ENCODE measurements at places on chromosomes 3 and 15.
A peak's percentile ranks its signal among the peaks of the same experiment; 100 is the strongest.

GRCh38 chr15:56699743-56700142, 33.6 kb downstream of the ZNF280D start:
- DNase-seq = no peak

- no peak for DNase-seq
These were observed 39.2 kb downstream of the ATP2B2 start for GRCh38 chr3:10466186-10466585.

DNA sequence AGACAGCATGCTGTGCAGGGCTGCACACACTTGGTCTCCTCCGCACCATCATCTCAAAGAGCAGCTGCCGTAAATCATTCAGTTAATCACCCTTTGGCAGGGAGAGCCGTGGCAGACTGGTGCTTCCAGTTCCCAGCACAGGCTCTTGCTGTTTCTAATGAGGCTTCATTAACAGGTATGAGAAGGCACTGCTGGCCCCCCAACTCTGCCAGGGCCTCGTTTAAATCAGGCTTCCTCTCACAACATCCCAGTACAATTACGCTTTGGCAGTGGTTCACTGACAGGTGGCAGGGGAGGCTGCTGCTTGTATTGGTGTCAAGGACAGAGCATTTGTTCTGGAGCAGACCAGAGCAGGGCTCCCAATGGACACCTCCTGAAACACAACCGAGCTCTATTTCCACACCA, 77.1 kb downstream of the BFSP2 start:
- no peak for DNase-seq

DNA sequence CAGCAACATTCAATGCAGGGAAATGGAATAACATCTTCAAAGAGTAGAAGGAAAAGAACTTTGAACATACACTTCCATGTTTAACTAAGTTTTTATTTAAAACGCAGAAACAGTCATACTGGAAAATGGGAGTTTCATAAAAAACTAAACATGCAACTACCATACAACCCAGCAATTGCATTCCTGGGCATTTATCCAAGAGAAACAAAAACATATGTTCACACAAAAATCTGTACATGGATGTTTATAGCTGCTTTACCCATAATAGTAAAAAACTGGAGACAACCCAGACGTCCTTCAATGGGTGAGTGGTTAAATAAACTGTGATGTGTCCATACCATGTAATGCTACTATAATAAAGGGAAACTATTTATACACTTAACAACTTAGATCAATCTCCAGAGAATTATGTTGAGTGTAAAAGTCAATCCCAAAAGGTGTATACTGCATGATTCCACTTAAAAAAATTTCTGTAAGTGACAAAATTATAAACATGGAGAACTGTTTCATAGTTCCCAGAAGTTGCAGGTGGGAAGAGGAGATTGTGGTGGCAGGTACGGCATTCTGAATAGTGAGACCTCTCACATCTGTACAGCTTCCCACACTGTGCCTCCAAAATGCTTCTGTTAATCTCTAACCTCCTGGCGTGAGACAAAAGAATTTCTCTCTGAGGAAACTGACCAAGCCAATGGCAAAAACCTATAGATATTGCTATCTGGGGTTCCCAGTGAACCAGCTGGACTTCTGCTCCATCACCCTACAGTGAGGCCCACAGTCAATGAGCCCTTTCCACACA, 23.1 kb downstream of the ISG20 start:
- no peak for DNase-seq

DNA sequence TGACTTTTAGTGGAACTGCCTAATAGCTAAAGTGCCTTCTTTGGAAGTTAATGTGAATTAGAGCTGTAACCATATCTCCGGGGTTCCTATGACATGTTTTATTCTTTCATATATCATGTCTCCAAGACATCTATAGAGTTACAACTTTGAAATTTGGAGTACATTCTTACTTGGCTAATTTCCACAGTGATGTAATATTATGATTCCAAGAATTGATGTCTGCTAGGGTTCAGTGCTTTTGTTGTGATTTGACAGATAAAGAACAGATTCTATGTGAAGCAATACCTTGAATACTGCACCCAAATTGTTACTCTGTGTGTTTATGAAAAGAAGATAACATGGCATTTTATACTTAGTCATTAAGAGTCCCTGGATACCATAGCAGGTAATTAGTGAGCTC, 934.3 kb downstream of the NTRK3 start:
- DNase-seq = no peak

GRCh38 chr3:32366638-32367397, 24.8 kb upstream of the CMTM7 start:
- DNase-seq = no peak

- DNase-seq = no peak
These were observed 19.8 kb upstream of the AGBL1 start for GRCh38 chr15:86059851-86060250.

GRCh38 chr3:160826991-160827390, 71.0 kb downstream of the PPM1L start:
- DNase-seq = no peak

DNA sequence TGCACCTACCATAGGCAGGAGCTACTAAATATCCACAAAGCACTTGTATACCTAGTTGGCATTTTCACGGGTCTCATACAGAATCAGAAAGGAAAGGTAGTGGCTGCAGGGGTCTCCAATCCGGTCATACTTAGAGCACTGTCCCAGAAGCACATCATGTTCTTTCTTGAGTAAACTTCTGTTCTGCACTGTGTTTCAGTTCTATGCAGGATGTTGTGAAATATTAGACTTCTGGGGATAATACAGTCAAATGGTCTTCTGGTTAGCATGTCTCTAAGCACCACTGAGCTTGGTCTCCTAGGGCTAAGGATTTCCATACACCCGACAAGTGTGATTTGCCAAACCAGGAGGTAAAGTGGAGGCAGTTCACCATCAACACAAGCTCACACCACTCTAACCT, 27.9 kb downstream of the MINDY4B start:
- no peak for DNase-seq

DNA sequence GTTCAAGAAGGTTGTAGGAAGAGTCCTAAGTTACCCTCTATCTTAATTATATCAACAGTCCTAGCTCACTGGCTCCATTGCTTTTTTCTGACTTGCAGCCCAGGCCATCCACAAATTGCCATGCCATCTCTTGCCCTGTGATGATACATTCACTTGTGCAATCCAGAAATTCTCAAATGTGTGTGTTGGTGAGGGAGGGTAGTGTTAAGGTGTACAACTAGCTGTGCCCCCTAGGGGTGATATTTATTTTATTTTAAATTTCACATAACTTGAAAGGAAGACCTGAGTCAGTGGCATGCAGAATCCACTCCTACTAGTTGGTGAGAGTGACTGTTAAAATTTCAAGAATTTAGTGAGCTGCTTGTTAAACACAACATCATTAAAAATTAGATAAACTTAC, 156.1 kb upstream of the ANKRD28 start:
- DNase-seq = no peak

DNA sequence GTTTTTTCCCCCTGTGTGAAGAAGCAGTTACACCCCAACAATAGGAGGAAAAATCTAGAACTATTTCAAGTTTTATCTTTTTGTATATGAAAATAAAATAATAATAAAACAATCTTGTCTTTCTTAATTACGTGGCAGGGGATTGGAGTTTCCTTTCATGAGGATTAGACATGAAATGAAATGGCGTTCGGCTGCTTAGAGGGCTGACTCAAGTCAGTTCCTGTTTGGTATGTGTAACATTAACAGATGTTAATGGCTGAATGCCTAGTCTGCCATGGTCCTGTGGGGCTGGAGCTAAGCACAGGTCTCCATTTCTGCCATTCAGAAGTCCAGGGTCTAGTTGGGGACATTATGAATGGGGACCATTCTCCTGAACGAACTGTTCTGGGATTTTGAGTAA, 3.1 kb upstream of the EXOG start:
- DNase-seq = no peak

- peak; percentile 79 for DNase-seq
These were observed 111.0 kb upstream of the KLF13 start for GRCh38 chr15:31215490-31216214.

- DNase-seq = no peak
These were observed 6.3 kb downstream of the EPHB1 start for GRCh38 chr3:134801204-134801958.

DNA sequence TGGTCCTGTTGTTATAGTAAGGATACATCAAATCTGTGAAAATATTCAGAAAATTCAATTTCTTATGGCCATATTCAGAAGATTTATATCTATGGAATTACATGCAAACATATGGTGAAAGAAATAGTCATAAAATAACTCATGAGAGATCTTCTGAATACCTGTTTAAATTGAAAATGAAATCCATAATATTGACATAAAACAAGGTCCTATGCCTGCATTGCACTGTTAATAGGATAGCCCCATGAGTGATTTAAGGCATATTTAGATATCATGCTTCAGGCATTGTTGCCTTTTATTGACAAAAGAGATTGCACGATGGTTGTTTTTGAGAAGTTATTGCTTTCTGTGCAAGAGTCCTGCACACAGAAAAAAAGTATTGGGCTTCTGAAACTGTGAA, 591.7 kb upstream of the ZNF717 start:
- DNase-seq = no peak

- no peak for DNase-seq
These were observed 8.6 kb downstream of the GABRA5 start for GRCh38 chr15:26875476-26875850.

DNA sequence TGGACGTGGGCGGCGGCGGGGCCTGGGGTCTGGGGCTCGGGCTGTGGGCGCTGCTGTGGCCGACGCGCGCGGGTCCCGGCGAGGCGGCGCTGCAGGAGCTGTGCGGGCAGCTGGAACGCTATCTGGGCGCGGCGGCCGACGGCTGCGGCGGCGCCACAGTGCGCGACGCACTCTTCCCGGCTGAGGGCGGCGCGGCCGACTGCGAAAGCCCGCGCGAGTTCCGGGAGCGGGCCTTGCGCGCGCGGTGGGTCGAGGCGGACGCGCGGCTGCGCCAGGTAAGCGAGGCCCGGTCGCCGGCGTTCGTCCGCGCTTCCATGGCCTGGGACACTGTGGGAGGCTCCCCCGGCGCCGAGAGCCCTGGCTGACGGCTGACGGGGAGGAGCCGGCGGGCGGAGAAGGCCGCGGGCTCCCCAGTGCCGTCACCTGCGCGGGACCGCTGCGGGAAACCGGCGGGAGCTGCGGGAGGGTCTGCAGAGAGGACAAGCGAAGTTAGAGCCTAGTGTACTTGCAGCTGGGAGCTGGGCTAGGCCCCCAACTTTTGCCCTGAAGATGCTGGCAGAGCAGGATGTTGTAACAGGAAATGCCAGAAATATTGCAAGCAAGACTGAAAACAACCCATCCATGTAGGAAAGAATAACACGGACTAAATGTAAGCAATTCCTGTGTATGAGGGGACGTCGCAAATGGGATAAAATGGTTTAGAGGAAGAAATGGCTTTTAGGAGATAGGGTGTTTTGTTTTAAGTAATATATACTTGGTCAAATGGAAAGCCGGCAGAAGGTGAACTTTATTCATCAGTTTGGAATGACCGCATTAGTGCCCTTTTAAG, 847 bp downstream of the WHAMM start:
- peak; percentile 36 for DNase-seq

GRCh38 chr3:52777127-52777958, at the start of gene ITIH1:
TSS of gene ITIH1 (plus strand) at chr3:52777599. CDS start at chr3:52777616, 17 bp downstream.
- no peak for DNase-seq

GRCh38 chr15:100986158-100986896, 67.2 kb downstream of the LRRK1 start:
- no peak for DNase-seq

- DNase-seq = no peak
These were observed 44.6 kb downstream of the RFX7 start for GRCh38 chr15:56199038-56199437.

- no peak for DNase-seq
These were observed 285.5 kb upstream of the ICE2 start for GRCh38 chr15:60764408-60764963.

DNA sequence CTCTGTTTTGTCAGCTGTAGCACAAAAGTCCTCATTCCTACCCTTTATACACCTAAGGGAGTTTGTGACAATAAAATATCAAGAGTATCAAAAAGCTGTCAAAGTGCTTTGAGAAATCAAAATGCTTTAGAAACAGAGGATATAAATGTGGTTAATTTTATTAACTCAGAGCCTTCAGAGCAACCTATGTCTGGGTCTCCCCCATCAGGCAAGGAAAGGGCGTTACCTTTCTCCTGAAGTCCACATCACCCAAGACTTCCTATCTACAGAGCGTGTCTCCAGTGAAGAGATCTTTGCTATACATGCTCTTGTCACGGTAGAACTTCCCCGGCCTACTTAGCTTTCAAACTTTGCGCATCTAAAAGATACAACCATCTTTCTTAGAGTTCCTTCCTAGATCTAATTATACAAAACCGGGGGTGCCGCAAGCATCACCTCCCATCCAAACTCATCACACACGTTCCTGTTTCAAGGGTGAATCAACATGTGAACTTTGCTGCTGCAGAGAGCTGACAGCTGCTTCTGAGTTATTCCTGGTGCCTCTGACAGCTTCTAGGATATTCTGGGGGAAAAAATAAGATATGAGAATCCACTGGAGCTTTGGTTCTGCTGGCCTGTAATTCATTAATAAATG, 93.0 kb downstream of the RARB start:
- no peak for DNase-seq

GRCh38 chr3:158379517-158379916, 191.5 kb upstream of the MLF1 start:
- DNase-seq = no peak

GRCh38 chr15:40367686-40368611, 9.9 kb downstream of the DISP2 start:
- DNase-seq = peak; percentile 94

DNA sequence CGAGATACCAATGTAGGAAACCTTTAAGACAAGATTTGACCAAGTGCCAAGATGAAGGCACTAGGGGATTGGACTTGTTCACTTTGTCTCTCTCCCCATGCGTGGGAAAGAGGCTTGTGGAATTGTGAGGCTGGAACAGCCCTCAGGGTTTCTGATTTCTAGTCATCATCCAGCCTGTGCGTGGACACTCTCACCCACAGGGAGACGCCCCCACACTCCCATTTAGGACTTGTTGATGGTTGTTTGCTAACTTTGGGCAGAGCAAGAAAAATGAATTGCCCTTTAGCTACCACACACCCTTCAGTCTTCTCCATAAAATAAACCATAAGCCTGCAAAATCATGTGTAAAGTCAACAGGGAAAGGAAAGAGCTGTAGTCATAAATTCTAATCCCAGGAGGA, 18.4 kb downstream of the ACKR2 start:
- no peak for DNase-seq

DNA sequence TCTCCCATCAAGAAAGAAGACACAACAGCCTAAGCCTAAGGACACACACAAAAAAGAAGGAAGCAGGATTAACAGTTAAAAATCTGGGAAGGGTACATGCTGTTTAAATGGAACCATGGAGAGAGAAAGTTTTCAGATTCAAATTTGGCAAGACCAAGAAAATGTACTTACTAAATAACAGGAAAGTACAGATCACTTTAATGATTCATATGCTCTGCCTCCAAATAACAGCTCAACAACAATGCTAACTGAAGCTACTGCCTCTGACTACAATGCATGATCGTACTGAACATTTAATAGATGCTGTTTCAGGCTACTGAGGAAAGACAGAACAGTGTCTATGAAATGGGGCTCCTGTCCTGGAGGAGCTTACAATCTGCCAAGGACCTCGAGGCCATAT, 8.4 kb upstream of the NMB start:
- no peak for DNase-seq
